Natural killer cell treated with Interleukin-12 subunit alpha and Interleukin-12 subunit beta and Interleukin-15 and Interleukin-18, amount 100 ng/mL, for 72 hours (primary cell): ENCODE measurements at places on chromosomes 13 and 19. TPM values are rescaled to one million over a fixed set of nuclear protein-coding genes. Genes with fewer than 3 reads are reported as not detected.

Gene SIGLEC8
- not detected for total RNA-seq

Gene PODNL1
- not detected for total RNA-seq

Gene PSG6
- not detected for total RNA-seq

Gene CEP89
- total RNA-seq: 17.3 TPM

Gene IFNL1
- 0.36 TPM for total RNA-seq

GRCh38 chr13:35690581-35691207, 214.2 kb upstream of the MAB21L1 start:
- no peak for DNase-seq

DNA sequence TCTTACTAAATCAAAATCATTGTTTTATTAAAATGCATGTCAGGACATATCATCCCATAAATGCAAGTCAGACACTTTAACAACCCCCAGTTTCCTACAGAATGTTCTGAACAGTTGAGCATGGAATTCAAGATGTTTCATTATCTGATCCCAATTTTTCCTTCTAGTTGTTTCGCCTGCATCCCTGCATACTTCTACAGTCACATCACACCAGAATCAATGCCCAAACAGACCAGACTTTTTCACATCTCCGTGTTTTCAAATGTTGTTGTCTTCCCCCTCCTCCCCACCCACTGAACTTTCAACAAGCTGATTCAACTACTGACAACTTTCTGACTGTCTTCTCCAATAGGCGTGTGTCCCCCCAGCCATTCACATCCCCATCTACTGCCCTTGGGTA, 48.6 kb downstream of the LHFPL6 start:
- no peak for DNase-seq
